ENCODE measurements at places on chromosomes 6 and 20.

- DNase-seq, result no peak
These were observed 741.3 kb downstream of the DOK5 start for GRCh38 chr20:55216525-55217242.

- DNase-seq, result no peak
These were observed 13.5 kb downstream of the ZMYND8 start for GRCh38 chr20:47343007-47343472.

DNA sequence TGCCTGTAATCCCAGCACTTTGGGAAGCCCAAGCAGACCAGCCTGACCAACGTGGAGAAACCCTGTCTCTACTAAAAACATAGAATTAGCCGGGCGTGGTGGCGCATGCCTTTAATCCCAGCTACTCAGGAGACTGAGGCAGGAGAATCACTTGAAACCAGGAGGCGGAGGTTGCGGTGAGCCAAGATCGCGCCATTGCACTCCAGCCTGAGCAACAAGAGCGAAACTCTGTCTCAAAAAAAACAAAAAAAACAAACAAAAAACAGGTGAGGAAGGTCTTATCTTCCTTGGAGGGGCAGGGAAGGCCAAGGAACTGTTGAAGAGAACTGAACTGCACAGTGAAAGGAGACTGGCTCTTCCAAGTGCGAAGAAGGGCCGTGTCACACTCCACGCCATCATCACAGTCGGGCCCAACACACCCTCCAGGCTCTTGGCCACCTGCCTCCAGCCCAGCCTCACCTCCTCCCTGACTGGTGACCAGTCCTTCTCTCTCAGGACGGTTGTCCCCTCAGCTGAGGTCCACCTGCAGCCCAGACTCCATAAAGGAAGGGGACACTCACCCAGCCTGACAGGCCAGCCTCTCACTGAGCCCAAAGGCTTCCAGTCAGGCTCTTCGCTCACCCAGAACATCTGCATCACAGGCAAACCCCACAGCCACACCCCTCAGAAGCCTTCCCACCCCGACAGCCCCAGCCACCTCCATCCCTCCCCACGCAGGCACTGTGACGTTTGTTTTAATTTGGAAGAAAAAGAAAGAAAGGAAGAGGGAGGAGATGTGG, 4.1 kb downstream of the ZC3H12D start:
- no peak for DNase-seq

DNA sequence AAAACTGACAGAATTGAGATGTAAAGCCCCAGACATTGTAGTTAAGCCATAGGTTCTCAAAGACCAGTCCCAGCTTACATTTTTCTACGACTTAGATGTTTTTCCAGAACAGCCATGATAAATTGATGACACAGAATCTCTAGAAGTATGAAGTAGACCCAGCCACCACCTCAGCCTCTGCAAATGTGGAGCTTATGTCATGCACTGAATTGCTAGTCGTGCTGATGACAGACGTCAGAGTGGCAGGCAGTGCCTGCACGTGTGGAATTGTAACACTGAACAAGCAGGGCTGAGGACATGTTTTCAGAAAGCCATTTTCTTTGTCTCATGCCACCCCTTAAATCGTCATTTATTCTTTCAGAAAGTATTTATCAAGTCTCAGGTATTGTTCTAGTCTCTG, 72.4 kb upstream of the TMEM181 start:
- DNase-seq, result no peak

DNA sequence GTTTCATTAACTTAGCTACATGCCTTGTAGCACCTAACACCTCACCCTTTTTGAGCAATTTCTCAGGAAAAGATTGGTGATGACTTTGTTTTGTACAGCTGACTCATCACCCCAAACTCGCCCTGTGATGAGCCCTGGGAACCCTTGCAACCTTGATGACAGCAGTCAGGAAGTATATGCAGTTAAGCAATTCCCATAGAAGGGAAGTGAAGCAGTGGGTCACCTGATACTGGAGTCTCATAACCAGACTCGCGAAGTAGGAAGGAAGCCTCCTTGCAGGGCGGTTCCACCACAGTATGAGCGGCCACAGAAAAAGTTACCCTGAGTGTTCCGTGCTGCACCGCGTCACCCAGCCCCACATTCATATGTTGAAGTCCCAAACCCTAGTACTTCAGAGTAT, 82.0 kb upstream of the EDN1 start:
- peak; percentile 2 for DNase-seq

- no peak for DNase-seq
These were observed 278.6 kb upstream of the FLRT3 start for GRCh38 chr20:14616003-14616402.

- DNase-seq, result no peak
These were observed 34.1 kb downstream of the DYNLT1 start for GRCh38 chr6:158610319-158610968.

GRCh38 chr6:84003131-84003530, 30.4 kb upstream of the MRAP2 start:
- DNase-seq, result no peak

DNA sequence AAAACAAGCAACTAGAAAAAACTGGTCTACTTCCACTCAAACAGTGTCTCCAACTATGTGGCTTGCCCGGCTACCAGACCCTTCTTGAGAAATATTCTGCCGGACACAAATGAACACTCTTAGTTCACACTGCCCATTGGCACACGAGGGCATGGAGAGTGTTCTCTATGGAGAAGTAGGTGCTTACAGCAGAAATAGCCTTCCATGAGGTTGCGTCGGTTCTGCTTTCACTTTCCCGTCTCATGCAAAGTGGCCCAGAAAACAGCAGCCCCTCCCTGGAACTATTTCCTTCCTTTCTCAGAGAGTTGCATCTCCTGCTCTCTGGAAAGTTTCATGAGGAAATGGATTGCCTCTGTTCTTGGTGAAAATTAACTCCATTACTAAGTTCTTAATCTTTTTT, 9.5 kb upstream of the HLA-DOA start:
- peak; percentile 43 for DNase-seq

DNA sequence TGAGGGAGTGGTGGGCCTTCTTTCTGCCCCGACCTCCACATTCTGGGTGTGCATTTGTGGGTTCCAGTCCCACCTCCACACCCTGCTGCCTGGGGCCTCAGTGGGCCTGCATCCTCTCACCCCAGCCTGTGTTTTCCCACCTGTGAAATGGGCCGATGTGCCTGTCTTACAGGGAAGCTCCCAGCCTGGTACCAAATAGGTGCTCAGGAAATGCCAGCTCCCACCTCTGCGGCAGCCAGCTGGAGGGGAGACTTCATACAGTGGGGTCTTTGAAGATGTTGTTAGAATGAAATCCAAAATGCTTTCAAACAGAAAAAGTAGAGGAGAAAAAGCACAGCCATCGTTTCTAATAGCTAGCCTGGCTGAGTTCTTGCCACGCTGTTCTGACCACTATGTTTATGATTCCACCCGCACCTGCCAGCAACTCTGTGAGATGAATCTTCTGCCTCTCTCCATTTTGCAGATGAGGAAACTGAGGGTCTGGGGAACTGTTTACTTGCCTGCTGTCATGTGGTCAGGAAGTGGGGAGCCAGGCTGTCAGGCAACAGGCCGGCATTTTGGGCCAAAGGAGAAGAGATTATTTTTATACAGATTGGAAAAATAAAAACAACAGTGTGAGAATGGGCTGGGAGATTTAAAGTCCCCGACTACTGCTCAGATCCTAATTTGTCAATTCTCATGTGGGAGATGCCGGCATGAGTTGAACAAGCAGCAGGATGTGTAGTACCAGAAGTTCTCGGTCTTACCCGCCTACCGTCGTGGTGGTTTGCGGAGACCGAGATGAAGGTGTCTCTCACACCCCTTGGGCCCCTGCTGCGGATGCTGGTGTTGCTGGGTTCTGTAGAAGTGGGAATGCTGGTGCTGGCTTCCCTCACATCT, 4.6 kb downstream of the TMEM181 start:
- no peak for DNase-seq

- no peak for DNase-seq
These were observed 8.4 kb downstream of the MAPRE1 start for GRCh38 chr20:32828029-32828680.

DNA sequence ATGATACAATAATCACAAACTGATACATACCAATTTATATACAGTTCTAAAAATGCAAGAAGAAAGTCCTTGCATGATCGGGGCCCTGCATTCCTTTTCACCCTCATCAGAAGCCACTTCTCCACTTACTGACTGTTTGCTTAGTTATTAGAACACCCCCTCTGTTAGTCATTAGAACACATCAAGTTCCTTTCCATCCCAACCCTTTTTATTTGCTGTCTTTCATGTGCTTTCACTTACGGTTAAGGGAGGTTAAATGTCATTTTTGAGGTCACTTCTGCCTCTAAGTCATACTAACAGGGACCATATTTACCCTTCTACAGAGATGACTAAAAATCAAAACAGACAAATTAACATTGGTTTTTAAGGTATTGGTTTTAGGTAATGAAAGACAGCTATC, 149.1 kb downstream of the LMBRD1 start:
- no peak for DNase-seq

DNA sequence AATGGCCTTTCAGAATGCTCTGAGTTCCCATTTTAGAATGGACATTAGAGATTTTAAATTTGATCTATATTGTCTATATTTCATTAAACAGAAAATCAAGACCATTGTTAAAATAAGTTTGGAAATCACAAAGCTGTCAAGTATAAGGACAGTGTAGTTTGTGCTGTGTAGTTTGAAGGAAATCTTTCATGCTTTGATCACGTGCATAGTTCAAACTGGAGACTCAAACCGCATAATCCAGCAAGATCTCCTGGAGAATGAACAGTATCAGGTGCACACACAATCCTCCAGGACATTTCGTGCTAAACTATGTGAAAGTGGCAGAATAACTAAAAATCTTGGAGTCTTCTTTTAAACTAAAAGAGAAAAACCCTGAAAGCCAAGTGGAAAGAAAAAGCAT, 60.8 kb upstream of the TBXT start:
- DNase-seq, result no peak

- no peak for DNase-seq
These were observed 40.8 kb downstream of the NT5E start for GRCh38 chr6:85490516-85491248.

- DNase-seq, result no peak
These were observed 4.7 kb upstream of the ECHDC1 start for GRCh38 chr6:127348028-127348661.

DNA sequence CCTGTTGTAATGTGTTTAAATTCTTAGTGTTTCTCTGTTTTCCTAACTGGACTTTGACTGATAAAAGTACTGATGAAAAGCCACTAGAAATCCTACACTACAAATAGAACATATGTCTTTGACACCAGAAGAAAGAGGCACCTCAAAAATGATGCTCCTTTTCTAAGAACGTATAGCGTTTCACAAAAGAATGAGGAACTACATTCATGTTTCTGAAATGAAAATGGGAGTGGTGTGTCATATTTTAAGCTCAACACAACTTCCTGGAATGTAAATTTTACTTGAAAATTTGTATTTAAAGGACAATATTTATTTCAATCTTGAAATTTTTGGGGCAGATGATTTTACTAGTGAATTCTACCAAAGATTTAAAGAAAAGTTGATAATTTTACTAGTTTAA, 35.3 kb downstream of the KIAA0408 start:
- no peak for DNase-seq

DNA sequence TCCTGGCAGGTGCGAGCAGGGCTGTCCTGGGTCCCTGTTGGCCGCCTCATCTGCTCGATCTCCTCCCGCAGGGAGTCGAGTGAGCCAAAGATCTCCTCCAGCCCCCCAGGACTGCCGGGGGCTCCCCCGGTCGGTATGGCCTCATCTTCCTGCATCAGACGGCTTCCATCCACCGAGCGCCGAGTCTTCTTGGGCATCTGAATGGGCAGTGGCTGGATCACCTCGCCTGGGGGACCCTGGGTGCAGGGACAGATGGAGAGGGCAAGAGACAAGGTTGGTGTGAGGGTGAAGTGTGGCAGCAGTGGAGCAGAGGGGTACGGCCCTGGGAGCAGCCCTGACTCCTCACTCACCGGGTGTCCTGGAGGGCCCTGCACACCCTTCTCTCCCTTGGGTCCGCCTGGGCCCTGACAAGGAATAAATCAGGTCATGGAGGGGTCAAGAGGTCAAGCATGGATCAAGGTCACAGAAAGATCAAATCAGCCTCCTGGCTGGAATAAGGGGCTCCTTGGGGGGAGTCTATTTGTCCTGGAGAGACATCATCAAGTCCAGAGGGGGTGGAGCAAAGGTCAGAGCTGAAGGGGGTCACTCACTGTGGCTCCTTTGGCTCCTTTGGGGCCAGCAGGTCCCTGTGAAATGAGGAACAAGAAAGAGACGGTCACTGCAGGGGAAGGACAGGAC, 26.5 kb downstream of the COL11A2 start:
- DNase-seq, result no peak

DNA sequence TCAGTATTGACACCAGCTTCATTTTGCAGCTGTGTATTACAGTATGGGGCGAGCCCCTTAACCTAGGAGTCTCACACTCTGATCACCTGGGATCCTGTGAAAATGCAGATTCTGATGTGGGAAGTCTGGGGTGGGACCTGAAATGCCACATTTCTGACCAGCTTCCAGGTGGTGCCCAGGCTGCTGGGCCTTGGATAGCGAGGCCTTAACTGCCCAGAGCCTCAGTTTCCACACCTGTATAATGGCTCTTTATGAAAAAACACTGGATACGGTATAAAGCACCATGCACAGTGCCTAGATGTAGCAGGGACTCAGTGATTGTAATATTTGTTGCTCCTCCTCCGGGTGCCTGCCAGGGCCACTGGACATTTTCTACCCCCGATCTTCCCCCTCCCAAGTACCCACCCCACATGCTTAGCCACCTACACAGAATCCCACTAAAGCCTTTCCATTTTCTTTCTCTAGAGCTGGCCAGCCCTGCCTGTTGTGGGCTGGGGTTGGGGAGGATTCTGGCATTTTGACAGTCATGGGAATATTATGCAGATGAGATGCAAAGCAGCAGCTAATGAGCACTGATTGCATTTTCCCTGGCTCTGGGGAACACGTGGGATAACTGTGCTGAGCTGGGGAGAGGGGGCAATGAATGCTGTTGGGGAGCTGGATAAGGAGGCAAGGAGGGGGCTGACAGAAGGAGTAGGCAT, 44.8 kb downstream of the SPDEF start:
- DNase-seq, result no peak

DNA sequence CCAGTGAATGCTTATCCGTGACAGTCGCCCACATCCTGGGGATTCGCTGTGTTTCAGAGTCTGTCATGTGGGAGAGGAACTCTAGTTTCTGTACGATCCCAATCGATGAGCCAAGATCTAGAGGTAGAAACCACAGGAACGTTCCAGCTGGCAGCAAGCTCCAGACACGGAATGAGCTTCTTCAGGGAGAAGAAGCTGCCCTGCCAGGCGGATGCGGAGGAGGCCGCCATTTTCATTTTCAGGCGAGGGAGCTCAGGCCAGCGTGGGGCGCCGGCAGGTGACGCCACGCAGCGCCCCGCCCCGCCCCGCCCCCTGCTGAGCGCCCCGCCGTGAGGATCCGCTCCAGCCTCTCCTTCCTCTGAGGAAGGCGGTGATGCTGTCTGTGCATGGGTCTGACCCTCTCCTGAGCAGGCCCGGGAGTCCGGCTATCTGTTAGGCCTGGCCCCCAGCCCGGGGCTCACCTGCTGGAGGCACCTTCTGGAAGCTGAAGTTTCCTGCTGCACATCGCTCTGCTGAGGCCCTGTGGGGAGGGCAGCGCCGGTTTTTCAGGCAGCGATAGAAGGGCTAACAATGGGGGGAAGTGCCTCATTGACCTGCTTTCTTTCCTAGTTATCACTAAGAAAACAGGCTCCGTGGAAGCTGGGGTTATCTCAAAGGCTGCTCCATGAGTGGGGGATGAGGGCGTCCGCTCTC, 147.5 kb downstream of the ERMARD start:
- no peak for DNase-seq

All from gastrocnemius medialis (tissue), 4 donors.